ENCODE measurements at places on chromosomes 3 and 15. TPM values are rescaled to one million over a fixed set of nuclear protein-coding genes. Genes with fewer than 3 reads are reported as not detected.
A peak's percentile ranks its signal among the peaks of the same experiment; 100 is the strongest.

The SNRPN gene
- total RNA-seq, result 80.9 TPM

The PIK3CB gene
- total RNA-seq, result 17.6 TPM

DNA sequence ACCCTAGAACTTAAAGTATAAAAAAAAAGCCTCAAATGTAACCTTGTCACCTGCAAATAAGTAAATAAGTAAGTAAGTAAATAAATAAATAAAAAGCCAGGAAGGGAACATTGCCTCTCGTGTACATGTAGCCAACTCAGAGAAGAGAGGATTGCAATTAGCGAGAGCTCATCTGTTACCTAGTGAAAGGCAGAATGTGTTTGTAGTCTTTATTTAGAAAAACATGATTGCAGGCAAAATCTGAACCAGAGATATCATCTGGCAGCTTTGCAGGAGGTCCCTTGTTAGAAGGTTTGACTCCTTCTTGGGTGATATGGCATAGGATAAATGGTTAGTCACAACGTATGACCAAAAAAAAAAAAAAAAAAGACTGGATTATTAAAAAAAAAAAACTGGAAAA is 71.6 kb upstream of the SYN2 start:
- no peak overlapping the region for H3K4me3 ChIP-seq
- DNase-seq, result no peak
- H3K27me3 ChIP-seq, result peaks cover 2% of the 10 kb centered on the region
- no peak overlapping the region for H3K27ac ChIP-seq
- H3K4me1 ChIP-seq, result no peaks in the 10 kb centered on the region

GRCh38 chr3:47008851-47009224 is 29.4 kb downstream of the NBEAL2 start:
- no peak for DNase-seq
- H3K27me3 ChIP-seq, result no peaks in the 10 kb centered on the region
- peaks cover 17% of the 10 kb centered on the region for H3K4me1 ChIP-seq
- peak overlapping the region; percentile 32 for H3K4me3 ChIP-seq

DNA sequence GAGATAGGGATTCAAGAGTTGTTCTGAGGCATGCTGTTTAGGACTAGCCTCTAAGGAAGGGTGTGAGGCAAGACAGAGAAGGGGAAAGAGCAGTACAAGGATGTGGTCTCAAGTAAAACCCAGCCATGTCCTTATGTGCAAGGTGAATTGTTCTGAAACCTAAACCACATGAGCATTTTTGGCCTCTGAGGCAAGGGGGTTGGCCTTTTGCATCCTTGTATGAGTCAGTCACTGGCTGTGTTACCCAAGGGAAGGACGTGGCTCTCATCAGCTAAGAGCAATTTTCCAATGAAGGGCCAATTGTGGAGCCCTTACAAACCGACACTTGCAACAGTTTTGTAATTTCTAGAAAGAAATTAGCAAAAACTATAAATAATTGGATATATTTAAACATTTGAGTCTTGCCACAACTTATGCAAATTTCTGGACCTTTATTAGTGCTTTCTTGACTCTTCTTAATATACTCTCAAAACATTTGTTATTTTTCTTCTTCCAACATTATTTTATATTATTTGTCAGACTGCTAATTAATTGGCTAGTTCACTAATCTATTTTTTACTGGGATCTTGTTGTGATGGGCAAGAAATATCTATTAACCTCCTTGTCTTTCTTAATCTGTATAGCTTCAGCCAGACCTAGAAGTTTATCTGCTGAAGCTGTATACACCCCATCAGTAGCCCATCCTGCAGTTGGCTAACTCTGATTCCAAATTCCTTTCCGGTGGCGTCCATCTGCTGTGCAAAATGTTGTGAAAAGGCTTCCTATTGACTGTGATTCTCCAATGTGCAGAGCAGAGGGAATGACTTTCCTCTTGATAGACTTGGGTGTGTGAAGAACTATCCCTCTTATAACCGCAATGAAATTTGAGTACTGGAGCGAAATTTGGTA is 97.7 kb upstream of the P2RY1 start:
- H3K4me3 ChIP-seq, result no peak overlapping the region
- peaks cover 14% of the 10 kb centered on the region for H3K4me1 ChIP-seq
- H3K27ac ChIP-seq, result no peak overlapping the region

GRCh38 chr3:184596886-184597575 is 35.4 kb downstream of the EPHB3 start:
- peaks cover 23% of the 10 kb centered on the region for H3K27me3 ChIP-seq
- H3K36me3 ChIP-seq, result no peaks in the 10 kb centered on the region
- H3K4me3 ChIP-seq, result no peak overlapping the region
- no peak overlapping the region for H3K27ac ChIP-seq
- H3K4me1 ChIP-seq, result no peaks in the 10 kb centered on the region

- H3K4me3 ChIP-seq, result no peak overlapping the region
- no peaks in the 10 kb centered on the region for H3K36me3 ChIP-seq
- no peak for DNase-seq
- peaks cover 4% of the 10 kb centered on the region for H3K27me3 ChIP-seq
- H3K4me1 ChIP-seq, result peaks cover 21% of the 10 kb centered on the region
Observed at GRCh38 chr3:121992601-121993560, 29.2 kb downstream of the ILDR1 start.
